ENCODE measurements at places on chromosomes 5 and 9.

DNA sequence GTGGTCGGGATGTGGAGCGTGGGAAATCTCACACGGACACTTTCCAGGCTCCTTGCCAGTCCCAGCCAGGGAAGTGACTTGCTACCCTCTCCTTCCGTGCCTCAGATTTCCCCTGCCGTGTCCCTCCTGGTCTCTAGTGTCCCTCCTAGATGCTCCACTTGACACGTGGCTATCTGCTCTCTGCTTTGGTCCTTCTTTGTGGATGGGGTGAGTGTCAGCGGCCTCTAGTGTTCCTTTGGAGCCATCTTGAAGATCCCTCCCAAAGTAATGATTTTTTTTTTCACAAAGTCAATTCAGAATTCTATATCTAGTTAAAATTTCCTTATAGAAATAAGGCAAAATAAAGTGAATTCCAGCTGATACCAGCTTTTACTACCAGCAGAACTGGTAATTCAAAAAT is 117.7 kb downstream of the MRPL36 start:
- no peak for DNase-seq

DNA sequence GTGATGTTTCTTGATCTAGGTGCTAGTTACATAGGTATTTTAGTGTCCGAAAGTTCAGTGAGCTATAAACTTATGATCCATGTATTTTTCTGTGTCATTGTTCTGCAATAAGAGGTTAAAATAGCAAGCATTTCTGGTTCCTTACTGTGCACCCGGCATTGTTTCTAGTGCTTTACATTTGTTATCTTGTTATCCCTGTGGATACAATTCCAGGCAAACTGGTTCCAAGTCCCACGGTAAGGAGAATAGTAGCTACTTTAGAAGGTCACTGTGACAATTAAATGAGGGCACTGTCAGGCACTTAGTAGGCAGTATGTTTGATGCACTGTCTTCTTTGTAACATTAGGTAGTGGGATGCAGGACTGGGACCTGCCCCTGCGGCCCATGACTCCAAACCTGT is 9.0 kb downstream of the FUBP3 start:
- no peak for DNase-seq

DNA sequence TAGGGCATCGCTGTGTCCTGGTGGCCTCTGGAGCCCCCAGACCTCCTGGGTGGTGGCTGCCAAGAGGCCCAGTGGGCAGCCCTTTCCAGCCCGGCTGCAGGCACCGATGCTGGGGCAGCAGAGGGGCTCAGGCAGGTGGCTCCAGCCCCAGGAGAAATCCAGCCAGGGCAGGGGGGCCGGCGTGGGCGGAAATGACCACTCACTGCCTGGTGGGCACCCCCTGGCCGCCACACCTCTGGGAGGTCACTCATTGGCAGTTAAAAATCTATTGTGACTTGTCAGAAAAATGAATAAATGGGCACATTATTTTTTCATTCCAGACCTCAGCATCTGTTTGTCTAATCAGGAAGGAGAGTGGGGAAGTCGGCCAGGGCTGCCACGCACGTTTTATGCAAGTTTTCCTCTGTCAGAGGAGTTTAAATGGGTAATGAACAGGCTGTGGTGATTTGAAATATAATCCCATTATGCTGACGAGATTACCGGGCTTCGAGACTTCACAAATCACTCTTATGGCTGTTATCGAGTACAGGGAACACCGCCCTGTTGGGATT is 171.9 kb downstream of the GAPVD1 start:
- no peak for DNase-seq

DNA sequence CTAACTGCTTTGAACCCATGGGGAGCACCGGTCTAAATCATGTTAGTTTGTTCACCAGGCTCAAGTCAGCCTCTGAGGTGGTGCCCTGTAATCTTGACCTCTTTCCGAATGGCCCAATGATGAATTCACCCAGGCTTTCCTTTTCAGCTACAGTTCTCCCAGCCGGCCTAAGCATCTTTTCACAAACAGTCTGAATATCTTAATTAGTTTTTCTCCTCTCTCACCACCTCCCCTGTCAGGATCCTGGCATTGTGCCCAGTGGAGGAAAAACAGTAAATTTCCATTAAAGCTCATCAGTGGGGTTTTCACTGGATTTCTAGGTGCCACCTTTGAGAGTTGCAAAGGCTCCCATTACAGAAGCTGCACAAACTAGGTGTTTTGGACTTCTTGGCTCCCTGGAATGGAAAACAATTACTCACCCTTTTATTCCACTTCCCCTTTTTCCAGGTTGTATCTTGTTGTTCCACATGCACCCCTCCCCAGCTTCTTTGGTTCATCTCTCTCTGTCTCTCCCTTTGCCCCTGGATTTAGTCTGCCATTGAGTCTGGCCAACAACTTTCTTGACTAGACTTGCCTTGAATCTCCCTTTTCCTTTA is 69.4 kb upstream of the ADAMTSL1 start:
- DNase-seq, result no peak

Measured in activated naive CD4-positive, alpha-beta T cell (primary cell).